ENCODE measurements at places on chromosomes 4 and X.

DNA sequence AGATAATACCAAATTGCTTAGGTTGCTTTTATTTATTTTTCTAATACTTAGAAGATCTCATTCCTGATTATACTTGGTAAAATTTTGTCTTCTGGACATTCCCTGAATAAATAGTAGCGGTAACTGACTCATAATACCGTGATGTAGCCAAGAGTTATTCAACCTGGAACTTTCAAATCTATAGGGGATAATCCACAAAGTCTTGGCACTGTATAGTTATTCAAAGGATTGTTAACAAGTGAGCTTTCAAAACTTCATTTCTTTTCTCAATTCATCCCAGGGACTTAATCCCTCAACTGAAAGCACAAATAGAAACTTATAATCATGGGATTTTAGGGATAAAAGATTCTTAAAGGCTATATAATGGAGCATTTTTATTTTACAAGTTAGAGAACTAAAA lies 1383.3 kb downstream of the FAM133A start:
- DNase-seq: no peak

DNA sequence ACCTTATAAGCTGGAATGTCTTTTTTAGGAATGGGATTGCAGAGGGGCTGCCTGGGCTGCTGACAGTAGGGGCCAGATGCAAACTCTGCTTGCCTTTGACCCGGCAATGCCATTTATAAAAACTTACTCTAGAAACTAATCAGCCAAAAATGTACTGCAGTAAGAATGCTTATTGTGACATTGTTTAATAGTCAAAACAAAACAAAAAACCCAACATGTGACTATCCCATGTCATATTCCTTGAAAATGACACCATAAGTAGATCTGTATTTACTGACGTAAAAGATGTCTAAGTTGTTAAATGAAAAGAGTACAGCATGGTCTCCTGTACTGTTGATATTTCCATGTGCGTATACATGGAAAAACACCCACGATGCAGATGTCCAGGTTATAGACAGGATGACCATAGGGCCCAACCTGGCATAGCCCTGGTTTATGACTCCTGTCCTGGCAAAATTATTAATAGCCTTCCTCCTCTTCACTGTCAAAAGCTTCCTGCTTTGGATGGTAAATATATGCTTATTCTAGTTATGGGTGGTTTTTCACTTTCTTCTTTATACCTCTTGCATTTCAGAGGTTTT lies 138.9 kb downstream of the PTTG2 start:
- DNase-seq: no peak

DNA sequence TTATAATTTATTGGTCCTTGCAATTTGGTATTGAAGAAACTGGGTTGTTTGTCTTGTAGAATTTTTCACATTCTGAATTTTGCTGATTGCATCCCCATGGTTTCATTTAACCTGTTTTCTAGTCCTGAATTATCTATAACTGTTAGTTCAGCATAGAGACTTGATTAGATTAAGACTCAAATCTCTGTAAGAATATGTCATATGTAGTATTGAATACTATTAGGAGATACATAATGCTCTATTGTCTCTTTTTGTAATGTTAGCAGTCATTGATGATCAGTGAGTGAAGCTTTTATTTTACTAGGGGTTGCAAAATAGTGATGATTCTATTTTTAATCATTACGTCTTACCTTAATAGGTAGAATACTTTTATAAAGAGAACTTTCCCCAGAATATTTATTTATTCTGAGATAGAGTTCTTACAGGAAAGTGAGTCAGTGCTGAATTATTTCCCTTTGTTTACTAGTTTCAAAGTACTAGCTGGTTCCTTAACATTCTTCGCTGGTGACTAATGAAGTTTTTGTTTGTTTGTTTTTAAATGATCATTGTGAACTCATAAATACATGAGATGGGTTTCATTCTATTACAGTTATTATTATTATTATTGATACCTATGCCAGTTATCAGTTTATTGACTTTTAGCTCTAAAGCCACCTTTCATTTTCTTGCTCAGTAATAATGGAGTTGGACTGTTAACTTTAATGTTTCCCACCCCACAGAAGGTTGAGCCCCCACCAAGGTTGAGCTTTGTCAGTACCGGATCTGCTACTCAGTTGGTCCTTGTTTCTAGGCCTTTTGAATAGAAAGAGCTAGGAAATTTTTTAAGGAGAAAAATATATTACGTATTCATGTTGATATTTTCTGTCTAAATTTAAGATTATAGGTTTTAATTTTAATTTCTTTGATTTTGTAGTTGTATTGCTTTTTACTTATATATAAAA lies 102.3 kb downstream of the LARP1B start:
- DNase-seq: no peak

GRCh38 chr4:80931631-80932081 lies 98.9 kb upstream of the BMP3 start:
- no peak for DNase-seq

- no peak for DNase-seq
Measured at GRCh38 chr4:139892973-139893736, 227.5 kb downstream of the MGST2 start.

- no peak for DNase-seq
Measured at GRCh38 chrX:105101378-105101777, 119.1 kb downstream of the TEX13A start.

- DNase-seq: no peak
Measured at GRCh38 chrX:150156615-150157014, 206.5 kb upstream of the MAMLD1 start.

DNA sequence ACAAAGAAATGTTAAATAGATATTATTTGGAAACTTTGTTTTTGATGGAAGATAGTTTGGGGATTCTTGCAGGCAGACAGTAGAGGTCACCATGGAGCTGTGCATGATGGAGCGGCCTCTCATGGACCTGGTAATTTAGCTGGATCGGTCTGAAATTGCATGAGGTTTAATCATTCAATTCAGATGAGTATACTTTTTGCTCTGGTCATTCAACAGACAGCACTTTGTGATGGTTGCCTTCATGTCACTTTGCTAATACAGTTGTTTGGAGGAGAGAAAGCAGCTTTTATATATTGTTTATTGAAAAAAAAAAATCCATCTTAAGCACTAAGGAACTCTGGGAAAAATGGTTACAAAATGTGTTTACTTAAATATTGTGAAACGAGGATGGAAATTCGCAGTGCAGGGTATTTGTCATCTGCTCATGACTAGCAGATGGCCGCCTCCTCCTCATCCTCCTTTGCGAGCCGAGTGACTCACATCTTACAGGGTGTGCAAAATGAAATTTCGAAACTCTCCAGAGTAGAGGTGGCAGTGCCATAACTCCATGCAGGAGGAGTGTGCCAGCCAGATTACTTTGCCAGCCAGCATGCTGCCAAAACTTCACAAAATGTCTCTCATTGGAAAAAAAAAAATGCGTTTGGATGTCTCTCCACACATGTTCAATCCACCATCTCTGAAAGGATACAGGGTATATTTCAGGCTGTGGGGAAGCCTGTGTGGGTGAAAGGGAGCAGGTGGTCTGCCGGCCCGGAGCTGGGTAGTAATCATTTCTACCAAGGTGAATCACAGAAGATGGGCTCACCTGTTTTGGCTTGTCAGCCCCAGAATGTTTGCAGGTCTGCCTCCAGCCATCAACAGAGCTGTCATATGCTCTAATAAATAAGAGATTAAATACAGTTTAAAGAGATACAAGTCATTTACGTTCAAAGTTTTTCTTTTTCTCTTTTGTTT lies 314.9 kb upstream of the DIPK2B start:
- no peak for DNase-seq

Measured in stimulated activated CD8-positive, alpha-beta memory T cell treated with anti-CD3 and anti-CD28 coated beads, Interleukin-2, amount 100 ng/mL, for 48 hours (primary cell).